ENCODE measurements at places on chromosomes 16 and 17.

GRCh38 chr17:44536090-44536953 is 21.0 kb upstream of the FZD2 start:
- DNase-seq, result no peak

GRCh38 chr16:72910875-72911274 is 137.1 kb downstream of the ZFHX3 start:
- no peak for DNase-seq

DNA sequence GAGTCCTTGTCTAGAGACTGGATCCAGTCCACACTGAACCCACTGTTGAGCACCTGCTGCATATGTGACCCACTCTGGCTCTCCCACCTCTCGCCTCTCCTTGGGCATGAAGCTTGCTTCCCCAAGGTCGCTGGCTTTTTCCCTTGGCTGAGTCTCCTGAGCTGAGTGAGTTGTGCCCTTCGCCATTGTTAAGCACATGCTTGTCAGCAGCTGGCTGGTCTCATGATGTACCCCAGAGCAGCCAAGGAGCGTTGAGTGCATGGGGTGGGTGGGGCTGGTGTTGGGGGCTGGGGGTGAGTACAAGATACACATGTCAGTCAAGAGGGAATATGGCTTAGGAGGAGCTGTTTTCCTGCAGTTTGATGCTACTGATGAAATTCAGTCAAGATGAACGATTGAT is 165.6 kb downstream of the SNX29 start:
- DNase-seq, result no peak

- no peak for DNase-seq
Observed at GRCh38 chr17:49681106-49681979, 3.4 kb upstream of the SPOP start.

DNA sequence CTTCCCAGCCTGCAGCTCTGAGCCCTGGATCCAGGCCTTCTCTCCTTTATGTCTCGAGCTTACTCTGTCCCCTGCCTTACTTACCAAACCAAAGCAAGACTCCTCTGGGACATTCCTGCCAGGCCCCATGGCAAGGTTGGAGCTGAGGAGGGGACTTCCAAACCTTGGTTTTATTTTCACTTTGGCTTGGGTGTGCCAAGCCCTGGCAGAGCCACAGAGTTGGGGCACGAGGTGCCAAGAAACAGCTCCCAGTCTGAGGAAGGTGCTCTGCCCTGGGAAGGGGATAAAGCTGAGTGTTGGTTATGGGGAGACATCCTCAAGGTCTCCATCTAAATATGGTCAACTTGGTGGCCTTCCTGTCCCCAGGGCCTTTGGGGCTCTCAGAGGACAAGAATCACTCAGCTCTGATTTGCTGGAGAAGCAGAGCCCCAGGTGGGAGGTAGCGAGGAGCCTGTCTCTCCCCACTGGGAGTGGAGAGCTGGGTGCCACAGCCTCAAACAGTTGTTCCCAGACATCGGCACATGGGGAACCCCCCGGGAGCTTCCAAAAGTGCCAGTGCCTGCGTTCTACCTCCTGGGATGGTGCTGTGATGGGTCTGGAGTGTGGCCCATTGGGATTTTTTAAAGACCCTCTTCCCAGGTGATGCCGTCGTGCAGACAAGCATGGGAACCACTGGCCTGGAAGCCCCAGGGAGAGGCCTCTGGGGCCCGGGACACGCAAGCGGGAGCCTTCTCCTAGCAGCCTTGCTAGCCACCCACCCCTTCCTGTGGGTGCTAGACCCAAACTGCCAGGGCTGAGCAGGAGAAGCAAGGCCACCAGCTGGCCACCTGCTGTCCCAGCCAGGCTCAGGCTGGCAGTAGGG is 10.3 kb downstream of the NLRC5 start:
- DNase-seq, result no peak
